ENCODE measurements at places on chromosomes 4 and X.

DNA sequence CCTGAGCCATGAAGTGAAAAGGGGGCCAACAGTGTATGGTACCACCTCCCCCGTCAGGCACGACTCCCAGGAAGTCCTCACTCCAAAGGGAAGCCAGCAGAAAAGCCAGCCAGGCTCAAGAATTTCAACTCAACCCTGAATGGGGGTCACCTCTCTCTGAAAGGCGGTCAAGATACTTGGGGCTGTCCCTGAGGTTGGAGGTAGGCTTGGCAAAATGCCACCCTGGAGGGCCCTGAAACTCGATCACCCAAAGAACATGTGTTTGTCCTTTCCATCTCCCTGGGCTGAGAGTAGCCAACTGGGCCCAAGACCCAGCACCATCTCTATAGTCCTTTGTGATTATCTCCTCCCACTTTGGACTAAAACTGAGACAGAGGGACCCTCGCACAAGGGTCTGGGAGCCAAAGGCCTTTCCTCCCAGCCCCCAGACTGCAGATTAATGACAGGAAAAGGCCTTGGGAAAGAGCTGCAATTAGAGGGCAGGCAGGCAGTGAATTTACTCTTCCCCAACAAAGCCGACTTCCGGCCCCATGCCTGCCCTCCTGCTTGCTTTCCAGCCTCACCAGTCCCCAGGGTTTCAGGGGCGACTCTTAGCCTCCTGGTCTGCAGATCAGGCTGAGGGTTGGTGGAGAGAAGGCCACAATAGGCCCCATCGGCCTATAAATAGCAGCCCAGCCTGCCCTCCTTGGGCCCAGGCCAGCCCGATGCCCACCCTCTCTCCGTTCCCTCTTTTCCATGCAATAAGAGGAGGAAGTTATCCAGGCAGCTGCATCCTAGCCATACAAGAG lies 5.6 kb downstream of the SASH3 start:
- DNase-seq = no peak

DNA sequence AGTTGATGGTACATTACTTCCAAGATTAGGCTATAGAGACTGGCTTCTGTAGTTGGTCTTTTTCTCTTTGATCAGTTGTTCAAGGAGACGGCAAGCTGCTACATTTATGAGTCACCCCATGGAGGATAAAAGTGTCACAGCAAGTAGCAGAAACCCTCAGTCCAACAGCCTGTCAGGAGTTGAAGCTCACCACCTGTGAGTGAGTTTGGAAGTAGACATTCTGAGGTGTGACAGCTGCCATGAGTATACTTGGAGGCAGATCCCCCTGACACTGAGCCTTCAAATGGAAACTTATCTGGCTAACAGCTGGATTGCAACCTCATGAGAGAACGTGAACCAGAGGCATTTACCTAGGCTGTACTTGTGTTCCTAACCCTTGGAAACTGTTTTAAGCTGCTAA lies 68.0 kb downstream of the CCNG2 start:
- DNase-seq = no peak

- DNase-seq = no peak
Observed at GRCh38 chr4:83261307-83261706, 23.3 kb downstream of the COQ2 start.

DNA sequence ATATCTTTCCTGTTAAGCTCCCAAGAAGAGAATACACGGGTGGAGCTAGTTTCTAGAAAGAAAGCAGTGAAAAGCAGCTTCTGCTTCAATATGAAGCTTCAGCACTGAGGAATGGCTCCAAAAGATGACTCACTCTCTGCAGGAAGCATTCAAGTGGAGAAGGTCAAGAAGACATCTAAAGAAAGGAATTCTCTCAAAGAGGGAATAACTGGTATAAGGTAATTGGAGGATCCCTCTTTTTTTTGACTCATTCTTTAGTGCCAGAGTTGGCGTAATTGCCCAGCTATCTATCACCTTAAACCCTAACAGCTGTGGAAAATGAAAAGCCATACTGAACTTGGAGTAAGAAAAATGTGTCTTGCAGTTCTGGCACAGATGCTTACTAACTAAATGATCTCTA lies 3.5 kb downstream of the EDA2R start:
- DNase-seq = no peak

DNA sequence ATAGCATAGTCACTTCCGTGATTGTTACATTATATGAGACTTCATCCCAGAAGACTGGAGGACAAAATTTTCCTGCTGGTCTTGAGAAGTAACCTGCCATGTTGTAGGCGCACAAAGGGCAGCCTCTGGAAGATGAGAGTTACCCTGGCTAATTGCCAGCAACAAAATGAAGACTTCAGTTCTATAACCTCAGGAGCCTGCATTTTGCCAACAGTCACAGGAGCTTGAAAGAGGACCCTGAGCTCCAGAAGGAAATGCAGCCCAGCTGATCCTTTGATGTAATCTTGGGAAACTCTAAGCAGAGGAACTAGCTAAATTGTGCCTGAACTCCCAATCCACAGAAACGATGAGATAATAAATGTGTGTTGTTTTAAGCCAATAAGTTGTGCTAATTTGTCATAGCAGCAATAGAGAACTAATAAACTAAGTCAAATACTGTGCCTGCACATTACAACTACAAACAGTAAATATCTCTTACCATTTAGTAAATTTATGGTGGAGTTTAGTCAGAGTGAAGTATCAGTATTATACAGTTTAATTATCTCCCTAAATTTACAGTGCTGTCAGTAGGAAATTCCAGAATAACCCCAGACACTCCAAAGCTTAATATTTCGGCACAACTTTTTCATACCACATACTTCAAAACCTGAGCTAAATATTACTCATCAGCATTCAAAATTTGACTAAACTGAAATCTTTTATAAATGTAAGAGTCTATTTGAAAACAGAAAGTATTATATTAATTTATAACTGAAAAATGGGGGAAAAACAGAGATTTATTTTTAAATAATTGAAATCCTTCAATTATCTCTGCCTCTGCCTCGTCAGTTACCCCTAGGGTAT lies 90.1 kb upstream of the MAPK10 start:
- no peak for DNase-seq

- DNase-seq = no peak
Observed at GRCh38 chrX:110698696-110699095, 96.9 kb downstream of the CHRDL1 start.

DNA sequence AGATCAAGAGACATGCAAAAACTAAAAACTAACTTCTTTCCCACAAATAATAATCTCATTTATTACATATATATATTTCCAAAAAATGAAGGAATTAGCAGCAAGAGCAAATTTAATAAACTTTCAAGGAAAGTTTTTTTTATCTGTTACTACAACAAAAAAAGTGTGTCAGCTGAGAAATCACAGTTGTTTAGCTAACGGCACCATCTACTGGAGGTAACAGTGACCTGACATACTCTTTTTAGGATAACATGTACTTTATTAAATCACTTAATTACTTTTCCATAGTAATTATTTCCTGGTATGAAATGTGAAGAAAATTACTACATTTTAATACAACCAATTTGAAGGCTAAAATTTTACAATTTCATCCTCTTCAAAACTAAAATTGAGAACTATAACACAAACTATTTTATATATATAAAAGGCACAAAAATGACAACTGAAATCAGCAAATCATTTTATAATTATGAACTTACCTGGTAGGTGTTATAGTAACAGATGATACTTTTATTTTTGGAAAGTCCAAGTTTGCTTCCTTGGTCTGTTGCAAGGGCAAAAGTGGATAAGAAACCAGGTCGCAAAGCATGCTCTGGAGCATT lies 9.1 kb downstream of the LAMTOR3 start:
- DNase-seq = no peak

GRCh38 chr4:119152741-119153140 lies 17.1 kb downstream of the MYOZ2 start:
- DNase-seq = no peak

GRCh38 chrX:125205918-125206665 lies 113.6 kb upstream of the TEX13C start:
- DNase-seq = no peak

- DNase-seq = no peak
Observed at GRCh38 chrX:63250253-63250868, 100.8 kb downstream of the SPIN4 start.

Data from stimulated activated CD8-positive, alpha-beta memory T cell treated with anti-CD3 and anti-CD28 coated beads, Interleukin-15, amount 100 ng/mL, for 48 hours (primary cell).